ENCODE measurements at places on chromosomes 5 and 9.
A peak's percentile ranks its signal among the peaks of the same experiment; 100 is the strongest.

DNA sequence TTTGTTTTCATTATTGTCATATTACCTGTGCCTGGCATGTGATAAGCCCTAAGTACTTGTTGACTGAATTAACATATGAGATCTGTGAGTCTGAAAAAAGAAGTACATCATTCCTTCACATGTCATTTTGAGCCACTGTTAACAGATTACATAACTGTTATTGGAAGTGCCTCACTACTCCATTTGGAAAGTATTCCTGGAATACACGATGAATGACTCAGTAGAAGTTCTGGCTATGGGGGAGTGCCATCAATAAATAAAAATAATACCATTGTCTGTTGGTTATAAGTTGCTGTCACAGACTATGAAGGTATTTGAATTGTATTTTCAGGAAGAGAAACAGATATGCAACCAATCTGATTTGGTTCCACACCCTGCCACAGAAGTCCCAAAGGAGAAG is 12.9 kb downstream of the NIPSNAP3B start:
- DNase-seq = no peak

GRCh38 chr9:69745716-69746437 is 13.9 kb downstream of the PTAR1 start:
- no peak for DNase-seq

GRCh38 chr5:66362046-66362445 is 217.9 kb downstream of the SREK1 start:
- DNase-seq = no peak

DNA sequence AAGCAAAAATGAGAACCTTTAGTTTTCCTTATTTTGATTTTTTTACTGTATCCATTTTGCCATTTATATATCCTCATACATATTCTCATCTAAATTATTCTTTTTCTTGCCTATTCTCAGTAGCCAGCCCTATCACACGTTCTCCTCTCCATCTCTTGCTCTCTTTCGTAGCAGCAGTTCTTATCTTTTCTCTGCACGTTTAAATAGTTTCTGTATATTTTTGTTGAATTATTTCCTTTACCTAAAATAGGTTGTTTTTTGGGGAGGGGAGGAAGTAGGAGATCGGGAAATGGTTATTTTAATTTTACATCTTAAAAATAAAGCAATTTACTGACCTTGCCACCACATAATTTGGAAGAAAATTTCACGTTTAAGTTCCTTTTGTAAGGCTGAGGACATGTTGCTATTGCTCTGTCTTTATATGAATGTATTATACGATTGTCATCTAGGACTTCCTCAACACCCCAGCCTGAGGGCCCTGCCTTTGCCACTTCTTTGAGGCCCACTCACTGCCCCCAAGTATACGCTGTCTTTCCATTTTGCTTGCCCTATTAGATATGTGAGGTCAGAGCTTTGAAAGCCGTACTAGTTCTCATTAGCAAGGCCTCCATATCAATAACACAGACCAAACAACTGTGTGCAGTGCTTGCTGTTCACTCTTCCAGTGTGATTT is 140.3 kb downstream of the GNAQ start:
- peak; percentile 11 for DNase-seq

GRCh38 chr9:125343518-125344275 is 82.1 kb downstream of the GAPVD1 start:
- DNase-seq = peak; percentile 3

- no peak for DNase-seq
These were observed 17.3 kb downstream of the SKIC3 start for GRCh38 chr5:95537501-95537900.

GRCh38 chr9:91533382-91533781 is 109.8 kb upstream of the NFIL3 start:
- DNase-seq = no peak

GRCh38 chr9:114910541-114910940 is 19.9 kb downstream of the TNFSF8 start:
- DNase-seq = no peak

DNA sequence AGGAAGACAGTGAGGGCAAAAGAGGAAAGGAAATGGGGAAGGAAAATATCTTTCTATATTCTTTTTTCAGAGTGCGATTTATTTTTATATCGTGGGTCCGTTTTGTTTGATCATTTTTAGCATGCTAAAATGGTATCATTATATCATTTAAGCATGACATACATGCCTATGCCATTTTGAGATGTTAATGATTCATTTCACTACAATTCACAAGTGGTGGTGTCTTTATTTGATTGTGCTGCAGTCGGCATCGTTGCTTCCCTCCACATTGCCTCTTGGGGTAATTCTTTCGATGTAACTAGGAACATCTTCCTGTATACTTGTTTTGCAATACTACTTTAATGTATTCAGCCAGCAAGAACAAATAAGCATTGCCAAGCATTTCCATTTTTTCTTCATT is 145.2 kb downstream of the CFAP90 start:
- no peak for DNase-seq

GRCh38 chr5:173772384-173773059 is 115.6 kb upstream of the CPEB4 start:
- no peak for DNase-seq

DNA sequence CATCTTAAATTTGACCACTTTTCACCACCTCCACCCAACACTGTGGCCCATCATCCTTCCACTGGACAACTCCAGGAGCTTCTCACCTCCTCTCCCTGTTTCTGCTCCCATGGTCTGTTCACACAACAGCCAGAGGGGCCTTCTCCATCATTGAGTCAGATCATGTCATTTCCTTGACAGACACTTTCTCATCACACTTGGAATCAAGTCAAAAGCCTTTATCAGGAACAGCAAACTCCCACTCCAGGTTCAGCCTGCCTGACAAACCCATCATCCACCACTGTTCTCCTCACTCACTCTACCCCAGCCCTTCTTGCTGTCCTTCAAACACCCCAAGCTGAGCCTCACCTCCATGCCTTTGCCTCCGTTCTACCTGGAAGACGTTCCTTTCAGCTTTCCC is 78.4 kb upstream of the ADRA1B start:
- no peak for DNase-seq

GRCh38 chr9:94870793-94871558 is 144.5 kb downstream of the AOPEP start:
- DNase-seq = no peak

DNA sequence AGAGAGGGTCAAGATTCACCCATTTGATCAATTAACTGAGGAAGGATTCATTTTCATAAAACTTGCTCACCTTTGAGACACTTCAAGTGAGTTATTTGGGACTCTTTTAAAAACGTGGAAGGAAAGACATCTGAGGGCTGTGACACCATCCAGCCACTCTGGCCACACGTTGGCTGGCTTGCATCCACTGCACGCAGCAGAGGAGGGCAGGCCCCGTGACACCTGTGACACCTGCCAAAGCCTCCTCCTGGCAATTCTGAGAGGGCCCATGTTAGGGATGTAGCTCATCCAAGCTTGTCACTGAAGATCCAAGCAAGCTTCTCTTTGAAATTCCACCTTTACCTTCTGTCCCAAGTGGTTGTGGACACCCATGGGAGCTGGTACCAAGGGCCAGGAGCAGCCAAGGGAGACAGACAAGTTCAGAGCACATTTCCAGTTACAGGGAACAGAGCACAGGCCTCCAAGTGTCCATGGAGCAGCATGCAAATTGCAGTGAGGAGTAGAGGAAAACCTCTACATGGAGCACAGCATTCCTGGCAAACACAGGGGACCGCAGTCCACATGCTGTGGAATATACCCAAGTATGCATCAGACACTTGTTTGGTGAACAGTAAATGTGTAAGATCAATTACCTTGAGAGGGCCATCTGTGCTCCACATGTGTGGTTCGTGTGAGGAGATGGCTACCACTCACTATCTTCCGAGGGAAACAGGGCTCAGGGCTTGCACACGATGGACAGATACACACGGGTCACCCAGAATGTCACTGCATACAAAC is 4.8 kb downstream of the PRSS3 start:
- DNase-seq = no peak

GRCh38 chr9:110355911-110356310 is 18.2 kb upstream of the TXNDC8 start:
- no peak for DNase-seq

DNA sequence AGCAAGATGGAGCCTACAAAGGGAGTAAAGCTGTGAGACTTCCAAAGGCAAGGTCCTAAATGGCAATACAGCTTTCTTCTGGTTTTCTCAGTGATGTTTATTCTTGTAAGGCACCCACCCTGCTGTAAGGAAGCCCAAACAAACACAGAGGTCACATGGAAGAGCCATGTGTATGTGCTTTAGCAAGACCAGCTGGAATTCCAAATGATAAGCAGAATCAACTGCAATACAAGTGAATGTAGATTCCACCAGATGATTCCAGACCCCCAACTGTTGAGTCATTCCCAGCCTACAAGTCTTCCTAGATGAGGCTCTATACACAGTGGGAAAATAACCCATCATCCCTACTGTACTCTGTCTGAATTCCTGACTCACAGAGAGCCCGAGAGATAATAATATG is 122.8 kb downstream of the DEPDC1B start:
- no peak for DNase-seq

DNA sequence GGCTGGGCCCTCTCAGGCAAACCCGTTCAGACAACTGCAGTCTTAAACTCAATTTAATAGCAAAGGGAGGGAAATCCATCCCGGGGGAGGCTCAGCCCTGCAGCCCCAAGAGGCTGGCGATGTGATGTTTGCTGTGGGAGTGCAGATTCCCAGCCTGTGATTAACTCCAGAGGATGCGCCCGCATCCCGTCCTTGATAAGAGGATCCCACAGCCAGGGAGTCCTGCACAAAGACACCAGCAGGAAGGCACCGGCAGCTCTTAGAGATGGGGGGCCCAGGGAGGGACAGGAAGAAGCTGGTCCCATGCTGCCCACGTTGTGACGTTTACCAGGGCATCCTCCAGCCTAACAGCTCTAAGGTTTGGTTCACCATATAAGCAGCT is 64.7 kb downstream of the MRPL36 start:
- DNase-seq = no peak

DNA sequence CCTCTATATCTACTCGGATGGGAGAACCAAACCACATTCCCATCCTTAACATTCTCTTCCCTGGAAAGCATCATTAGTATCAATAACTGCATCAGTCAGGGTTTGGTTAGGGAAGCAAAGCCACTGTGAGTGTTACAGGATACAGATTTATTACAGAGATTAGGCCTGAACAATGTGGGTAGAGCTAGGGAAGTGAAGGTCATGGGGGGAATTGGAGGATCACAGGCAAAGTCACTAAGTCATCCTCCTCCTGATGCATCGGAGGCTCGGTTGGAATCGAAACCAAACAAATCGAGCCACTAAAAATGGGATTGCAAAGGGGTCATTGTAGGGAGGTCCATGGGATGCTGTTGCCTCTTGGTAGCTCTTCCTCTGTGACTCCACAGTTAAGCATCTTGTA is 61.8 kb upstream of the ZBTB43 start:
- no peak for DNase-seq

DNA sequence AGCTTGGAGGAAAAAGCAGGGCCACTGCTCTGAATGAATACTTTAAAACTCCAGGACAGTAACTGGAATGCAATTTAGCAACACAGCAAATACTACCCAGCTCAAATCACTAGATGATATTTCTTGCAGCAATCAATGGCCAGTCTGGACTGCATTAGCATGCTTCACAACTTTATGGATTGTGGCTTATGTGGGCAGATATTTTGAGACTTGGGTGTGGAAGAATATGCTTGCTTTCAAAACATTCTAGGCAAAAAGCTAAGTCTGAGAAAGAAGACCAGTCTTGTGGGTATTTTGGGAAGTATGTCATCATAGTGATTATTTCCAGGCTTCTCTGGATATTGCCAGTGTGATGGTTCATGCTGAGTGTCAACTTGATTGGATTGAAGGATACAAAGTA is 3.1 kb downstream of the RANBP3L start:
- DNase-seq = no peak

GRCh38 chr5:8954801-8955200 is 591.1 kb downstream of the SEMA5A start:
- DNase-seq = no peak

DNA sequence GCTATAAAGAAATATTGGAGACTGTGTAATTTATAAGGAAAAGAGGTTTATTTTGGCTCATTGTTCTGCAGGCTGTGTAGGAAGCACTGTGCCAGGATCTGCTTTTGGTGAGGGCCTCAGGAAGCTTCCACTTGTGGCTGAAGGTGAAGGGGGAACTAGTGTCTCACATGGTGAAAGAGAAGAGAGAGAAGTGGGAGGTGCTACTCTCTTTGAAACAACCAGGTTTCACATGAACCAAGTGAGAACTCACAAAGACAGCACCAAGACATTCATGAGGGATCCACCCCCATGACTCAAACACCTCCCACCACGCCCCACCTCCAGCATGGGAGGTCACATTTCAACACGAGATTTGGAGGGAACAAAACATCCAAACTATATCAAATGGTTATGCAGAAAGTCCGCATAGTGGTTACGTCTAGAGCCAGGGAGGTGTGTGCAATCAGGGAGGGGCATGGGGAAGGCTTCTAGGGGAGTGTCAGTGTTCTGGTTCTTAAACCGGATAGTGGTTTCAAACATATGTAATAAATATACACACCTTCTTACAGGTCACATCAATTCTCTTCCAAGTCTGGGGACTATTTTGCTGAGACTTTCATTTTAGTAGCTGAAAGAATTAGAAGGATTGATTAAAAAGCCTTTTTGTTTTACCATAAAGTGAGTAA is 113.0 kb downstream of the TRIO start:
- no peak for DNase-seq

- DNase-seq = no peak
These were observed 37.5 kb upstream of the RGMB start for GRCh38 chr5:98735806-98736507.

DNA sequence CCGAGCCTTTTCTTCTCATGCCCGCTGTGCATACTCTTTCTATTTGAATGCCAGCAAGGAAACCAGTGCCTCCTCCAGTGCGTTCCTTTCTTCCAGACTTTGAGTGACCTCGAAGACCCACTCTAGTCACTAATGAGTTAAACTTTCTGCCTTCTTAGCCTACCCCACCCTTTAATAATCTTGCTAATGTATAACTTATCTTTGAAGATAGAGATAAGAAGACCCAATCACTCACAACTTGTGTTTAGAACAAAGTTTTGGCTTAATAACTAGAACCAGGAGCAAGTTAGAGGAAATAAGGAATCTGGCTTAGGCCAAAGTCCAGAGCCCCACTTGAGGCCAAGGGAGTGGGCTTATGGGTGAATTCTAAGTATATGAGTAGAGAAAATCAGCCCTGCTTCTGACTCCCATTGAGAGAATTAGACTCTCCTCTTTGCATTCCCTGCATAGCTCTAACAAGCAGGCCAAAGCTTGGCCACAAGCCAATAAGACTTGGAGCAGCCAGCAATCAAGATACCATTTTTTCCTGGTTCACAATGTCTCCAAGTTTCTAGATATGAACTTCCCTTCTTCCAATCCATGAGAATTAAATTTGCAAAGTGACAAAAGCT is 181.5 kb upstream of the PIK3R1 start:
- no peak for DNase-seq

- no peak for DNase-seq
These were observed 9.4 kb upstream of the TENT2 start for GRCh38 chr5:79602889-79603288.

Data from retina (tissue), 1 donor.